ENCODE measurements at places on chromosomes 2 and 18.

- no peak for DNase-seq
These were observed 195.3 kb upstream of the EPHA4 start for GRCh38 chr2:221767106-221768012.

DNA sequence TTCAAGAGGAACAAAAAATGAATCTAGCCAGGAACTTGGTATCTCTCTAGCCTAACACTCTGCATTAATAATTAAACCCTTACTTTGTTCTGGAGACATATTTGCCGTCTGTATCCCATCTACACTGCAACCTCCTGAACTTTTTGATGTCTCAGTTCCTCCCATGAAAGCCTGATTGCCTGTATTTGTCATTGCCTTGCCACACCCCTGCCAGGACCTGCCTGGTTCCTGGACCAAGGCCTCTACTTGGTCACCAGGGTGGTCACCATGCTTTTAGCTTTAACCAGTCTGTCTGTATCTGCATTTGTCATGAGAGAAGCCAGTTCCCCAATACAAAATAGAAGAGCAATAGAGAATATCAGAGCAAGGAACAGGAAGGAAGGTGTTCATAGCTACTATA, 58.8 kb upstream of the NOL4 start:
- no peak for DNase-seq

GRCh38 chr2:66464930-66465637, 30.2 kb downstream of the MEIS1 start:
- DNase-seq: no peak

GRCh38 chr18:2134364-2134763, 436.9 kb downstream of the METTL4 start:
- no peak for DNase-seq

- peak; percentile 94 for DNase-seq
These were observed 268.2 kb upstream of the TCF4 start for GRCh38 chr18:55856229-55856628.

DNA sequence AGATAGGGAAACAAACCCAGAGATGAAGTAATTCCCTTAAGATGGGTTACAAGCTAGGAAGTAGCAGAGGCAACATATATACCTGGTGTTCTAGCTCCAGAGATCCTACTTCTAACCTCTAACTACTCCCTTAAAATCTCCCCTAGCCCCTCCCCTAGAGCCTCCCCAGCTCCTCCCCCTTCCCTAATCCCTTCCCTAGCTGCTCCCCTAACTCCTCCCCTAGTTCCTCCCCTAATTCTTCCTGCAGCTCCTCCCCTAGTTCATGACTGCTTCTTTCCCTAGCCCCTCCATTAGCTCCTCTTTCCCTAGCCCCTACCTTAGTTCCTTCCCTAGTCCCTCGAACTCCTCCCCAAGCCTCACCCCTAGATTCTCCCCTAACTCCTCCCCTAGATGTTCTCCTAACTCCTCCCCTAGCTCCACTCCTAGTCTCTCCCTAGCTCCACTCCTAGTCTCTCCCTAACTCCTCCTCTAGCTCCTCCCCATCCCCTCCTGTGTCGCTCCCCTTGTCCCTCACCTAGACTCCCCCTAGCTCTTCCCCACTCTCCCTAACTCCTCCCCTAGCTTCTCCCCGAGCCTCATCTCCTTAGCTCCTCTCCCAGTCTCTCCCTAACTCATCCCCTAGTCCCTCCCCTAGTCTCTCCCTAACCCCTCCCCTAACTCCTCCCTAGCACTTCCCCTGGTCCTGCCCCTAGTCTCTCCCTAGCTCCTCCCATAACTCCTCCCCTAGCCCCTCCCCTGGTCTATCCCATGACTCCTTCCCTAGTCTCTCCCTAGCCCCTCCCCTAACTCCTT, 108.9 kb downstream of the CD226 start:
- no peak for DNase-seq

DNA sequence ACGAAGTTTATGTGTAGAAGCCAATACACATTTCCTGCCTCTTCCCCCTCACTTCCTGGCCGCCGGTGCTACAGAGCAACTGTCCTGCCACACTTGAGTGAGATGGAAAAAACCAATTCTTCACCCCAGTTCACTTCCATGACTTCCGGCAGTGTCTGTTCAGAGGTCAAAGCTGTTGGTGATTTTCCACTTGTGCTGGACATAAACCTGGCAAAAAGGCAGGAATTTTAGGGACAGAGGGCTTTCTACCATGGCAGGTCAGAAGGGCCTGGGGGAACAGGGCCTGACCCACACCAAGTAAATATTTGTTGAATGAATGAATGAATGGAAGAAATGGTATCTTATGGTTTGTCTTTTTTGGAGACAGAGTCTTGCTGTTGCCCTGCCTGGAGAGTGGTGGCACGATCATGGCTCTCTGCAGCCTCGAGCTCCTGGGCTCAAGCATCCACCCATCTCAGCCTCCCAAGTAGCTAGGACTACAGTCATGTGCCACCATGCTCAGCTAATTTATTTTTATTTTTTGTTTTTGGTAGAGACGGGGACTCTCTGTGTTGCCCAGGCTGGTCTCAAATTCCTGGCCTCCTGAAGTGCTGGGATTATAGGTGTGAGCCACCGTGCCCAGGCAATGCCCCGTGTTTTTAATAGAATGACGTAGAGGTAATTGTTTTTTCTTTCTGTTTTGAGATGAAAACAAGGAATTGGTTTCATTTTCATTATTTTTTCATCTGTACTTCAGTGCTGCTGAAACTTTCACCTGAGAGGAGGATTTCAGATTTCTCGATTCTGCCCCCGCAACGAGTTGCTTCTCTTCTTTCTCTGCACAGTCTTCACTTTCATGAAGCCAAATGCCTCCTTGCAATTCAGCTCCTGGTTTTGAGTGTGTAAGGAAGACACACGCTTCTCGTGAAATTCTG, 48.0 kb upstream of the LPIN2 start:
- no peak for DNase-seq

DNA sequence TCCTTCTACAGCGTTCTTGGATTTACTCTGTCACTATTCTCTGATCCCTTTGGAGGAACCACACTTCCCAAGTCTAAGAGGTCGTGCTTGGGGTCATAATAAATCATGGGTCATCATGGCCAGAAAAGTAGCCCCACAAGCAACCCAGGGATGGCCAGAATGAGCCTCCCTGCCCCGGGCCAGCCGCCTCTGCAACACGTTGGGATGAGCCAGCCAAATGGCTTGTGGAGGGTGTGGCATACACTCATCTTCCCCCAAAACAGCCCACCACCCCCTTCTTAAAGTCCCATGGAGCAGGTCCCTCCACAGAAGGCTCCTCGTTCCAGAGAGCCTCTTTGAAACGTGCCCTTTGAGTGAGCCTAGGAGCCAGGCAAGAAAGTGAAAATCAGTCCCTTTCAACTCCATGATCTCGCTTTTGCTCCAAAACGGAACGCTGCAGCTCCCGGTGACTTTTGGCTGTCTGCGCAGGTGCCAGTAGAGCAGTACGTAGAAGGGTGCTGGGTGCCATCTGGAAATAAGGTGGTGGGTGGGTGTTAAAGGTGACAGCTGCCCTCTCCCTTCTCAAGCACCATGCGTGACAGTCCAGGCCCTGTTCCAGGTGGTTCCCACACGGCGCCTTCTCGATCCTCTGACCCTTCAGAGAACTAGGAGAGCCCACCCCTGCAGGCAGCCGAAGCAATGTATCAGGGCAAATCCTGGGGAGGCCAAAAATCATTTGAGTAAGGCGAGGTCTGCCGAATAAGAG, 48.5 kb upstream of the FOSL2 start:
- DNase-seq: no peak

- DNase-seq: no peak
These were observed 213.8 kb upstream of the MGAT5 start for GRCh38 chr2:134039912-134040581.

DNA sequence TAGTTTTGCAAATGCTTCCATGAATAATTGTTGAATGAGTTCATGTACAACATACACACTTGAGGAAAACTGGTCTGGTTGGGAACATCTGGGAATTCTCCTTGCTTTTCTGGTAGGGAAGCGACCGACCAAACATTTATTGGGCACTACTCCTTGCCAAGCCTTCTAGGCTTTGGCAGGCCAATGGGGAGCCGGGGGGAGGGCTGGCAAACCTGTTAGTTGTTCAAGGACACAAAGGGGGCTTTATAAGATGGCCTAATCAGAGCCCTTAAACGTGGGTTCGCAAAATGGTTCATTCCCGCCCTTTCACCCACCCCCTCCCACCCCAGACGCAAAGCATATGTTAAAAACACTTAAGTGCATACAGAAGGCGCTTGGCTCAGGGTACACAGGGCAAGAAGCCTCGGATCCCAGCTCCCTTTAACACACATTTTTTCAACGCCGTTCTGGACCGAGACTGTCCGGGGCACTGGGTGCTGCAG, 844 bp upstream of the VSNL1 start:
- DNase-seq: peak; percentile 69

- no peak for DNase-seq
These were observed at the start of gene KLF7 for GRCh38 chr2:207165121-207166038. TSS of gene KLF7 (minus strand) at chr2:207165948. CDS start at chr2:207165568, 380 bp downstream.

DNA sequence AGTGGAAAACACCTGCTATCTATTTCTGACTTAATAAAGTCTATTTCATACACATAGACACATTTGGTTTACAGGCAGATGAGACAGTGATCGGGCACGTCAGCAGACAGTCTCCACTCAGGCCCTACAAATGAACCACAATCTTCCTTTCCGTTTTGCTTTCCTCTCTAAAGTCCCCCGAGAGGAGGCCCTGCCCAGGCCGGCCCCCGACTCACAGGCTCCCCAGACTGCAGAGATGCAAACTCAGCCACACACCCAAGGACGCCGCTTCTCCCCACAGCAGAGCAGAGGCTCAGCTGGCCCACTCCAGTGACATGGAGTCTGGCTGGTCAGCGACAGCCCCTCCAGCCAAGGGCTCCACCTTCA, 9.3 kb upstream of the MTERF4 start:
- DNase-seq: no peak

DNA sequence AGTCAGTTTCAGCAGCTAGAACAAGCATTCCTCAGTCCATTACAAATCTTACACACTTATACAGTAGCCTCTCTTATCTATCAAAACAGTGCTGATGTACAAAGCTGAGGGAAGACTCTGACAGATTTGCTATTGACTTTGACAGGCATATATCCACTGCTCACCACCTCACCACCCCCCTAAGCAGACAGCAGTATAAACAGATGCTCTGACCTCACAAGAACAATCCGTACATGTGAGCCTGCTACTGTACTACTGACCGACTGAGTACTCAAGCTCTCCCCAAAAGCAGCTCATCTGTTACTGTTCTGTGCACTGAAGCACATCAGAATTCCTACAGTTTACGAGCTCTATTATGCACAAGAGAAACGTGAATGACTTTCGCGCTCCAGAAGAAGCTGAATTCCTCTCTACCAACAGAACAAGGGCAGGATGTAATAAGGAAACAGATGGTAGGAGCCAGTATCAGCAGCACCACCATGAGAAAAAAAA, 95.6 kb upstream of the PDE1A start:
- no peak for DNase-seq

GRCh38 chr2:69089998-69090397, 77.0 kb downstream of the ANTXR1 start:
- DNase-seq: no peak

DNA sequence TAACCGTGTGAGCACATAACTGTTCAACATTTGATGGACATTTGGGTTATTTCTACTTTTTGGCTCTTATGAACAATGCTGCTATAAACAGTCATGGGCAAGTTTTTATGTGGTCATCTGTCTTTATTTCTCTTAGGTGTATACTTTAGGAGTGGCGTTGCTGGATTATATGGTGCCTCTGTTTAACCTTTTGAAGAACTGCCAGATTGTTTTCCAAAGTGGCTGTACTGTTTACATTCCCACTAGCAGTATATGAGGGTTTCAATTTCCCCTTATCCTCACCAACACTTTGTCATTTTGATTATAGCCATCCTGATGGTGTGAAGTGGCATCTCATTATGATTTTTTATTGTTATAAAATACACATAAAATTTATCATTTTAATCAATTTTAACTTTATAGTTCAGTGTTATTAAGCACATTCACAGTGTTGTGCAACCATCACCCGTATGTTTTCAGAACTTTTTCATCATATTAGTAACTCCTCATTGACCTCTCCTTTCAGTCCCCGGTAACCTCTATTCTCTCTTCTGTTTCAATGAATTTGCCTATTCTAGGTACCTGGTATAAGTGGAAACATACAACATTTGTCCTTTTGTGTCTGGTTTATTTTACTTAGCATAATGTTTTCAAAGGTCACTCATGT, 55.4 kb downstream of the EML4 start:
- DNase-seq: no peak

DNA sequence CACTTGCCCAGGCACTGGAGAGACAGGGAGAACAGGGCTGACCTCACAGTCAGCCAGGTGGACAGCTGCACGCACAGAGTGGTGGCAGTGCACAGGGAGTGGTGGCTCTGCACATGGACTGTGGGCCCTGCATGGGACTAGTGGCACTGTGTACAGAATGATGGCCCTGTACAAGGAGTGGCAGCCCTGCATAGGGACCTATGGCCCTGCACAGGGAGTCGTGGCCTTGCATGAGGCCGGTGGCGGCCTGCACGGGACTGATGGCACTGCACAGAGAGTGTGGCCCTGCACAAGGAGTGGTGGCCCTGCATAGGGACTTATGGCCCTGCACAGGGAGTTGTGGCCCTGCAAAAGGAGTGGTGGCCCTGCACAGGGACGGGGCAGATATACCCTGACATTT, 19.1 kb upstream of the STEAP3 start:
- no peak for DNase-seq

DNA sequence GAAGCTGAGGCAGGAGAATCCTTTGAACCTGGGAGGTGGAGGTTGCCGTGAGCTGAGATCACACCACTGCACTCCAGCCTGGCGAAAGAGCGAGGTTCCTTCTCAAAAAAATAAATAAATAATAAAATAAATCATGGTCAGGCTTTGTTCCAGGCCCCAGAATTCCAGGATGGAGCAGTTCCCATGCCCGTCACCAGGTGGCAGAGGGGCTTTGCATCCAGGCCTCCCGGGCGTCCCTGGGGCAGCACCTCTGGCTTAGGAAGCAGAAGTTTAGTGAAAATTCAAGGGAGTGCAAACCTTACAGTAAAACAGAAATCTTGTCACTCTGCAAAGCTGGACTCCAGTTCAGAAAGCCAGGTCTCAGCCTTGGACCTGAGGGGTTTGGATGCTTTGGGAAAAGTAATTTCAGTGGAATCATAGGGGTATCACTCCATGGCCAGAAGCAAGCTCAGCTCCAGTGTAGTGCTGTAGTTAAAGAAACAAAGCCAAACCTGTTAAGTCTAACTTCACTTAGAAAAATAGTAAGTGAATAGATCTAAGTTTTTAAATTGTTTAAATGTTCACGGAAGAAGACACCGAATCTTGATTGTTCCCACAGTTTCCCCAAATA, 512.7 kb downstream of the CMPK2 start:
- DNase-seq: peak; percentile 71

- DNase-seq: no peak
These were observed 201.0 kb downstream of the CYRIA start for GRCh38 chr2:16464641-16465040.

GRCh38 chr18:43917520-43917919, 640.2 kb upstream of the SYT4 start:
- no peak for DNase-seq

DNA sequence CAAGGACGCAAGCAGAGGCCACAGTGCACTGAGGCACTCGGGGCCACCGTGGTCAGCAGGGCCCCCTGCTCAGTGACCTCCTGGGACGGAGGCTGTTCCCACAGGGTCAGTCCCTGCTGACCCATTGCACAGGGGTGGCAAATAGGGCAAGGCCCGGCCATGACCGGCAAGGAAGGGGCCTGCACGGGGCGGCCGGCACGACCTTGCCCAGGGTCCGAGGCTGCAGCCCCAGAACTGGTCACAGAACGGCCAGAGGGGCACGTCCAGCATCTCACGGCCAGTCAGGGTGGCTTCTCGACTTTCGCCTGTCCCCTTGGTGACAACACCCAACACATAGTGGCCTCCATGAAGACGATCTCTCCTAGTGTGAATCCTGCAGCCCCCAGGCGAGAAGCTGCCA, 27.6 kb upstream of the OTOS start:
- DNase-seq: no peak

GRCh38 chr18:9353596-9353995, 19.0 kb downstream of the TWSG1 start:
- DNase-seq: no peak
